ENCODE measurements at places on chromosomes 4 and X.

GRCh38 chrX:130100180-130100579 is 10.1 kb downstream of the ELF4 start:
- DNase-seq, result no peak

- no peak for DNase-seq
These were observed 383 bp downstream of the PCYT1B start for GRCh38 chrX:24646745-24647182.

- no peak for DNase-seq
These were observed 150.0 kb downstream of the PRKX start for GRCh38 chrX:3563451-3563850.

DNA sequence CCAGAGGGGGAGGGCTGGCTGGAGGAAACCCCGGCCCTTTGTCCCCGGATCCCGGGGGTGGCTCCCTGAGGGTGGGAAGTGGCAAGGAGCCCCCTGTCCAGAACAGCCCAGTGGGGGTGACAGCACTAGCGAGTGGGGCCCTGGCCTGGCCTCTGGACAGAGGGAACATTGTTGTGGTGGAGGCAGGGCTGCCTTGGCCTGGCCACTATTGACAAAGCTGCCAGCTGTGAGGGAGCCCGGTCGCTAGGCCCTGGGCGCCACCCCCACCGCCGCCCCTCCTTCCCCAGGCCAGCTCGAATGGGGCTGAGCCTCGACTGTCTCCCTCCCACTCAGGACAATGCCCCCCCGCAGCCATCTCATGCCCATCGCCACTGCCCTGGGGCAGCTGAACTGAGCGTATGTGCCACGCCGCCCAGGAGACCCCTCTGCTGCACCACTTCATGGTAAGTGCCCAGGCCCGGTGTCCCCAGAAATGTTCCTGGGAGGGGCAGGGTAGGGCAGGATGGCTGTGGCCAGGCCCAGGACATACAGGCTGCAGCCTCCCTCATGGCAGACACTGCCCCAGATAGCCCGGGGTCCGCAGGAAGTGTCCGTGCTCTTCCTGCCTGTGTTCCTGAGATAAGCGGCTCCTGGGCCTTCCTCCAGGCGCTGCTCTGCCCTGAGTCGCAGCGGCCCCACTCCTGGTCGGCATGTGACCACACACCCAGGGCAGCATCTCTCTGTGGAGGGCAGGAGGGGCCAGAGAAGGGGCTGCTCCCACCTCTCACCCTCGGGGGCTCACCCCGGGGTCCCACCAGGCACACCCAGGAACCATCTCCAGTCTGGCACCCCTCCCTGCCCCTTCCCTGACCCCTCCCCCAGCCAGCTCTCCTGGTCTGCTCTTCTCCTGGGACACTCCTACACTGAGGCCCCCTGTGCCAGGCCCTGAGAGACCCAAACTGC is 1.4 kb downstream of the PLXNB3 start:
- no peak for DNase-seq

DNA sequence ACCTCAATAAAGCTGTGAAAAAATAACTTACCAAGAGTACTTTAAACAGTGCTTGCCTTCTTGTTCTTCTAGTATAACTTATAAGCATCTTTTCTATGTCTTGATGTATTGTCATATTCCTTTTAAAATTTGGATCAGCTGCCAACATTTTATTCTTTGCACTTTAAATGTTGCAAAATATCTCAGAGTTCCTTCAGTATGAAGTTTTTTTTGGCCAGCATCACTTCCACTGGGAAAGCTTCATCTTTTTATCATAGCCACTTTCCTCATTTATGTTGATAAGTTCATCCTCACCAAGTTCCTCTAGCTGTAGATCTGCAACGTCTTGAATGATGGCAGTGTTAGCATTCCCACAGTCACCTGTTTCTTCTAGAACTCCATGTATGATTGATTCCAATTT is 24.2 kb downstream of the CXorf58 start:
- DNase-seq, result no peak

DNA sequence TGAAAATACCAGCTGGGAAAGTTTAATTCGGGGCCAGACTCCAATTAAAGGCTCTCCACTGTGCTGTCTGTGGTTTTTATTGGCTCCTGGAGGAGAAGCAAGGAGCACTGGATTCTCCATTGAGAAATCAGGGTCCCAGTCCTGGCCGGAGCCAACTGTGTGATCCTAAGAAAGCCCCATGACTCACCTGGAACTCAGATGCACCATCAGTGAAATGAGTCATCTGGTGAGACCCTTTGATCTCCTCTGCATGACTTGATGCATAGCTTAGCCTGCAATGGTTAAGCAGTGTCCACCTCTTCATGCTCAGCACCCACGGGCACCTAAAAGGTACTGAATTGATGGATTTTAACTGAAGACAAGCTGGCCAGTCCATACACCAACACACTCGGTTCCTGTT is 119.2 kb upstream of the VCX3B start:
- DNase-seq, result no peak

DNA sequence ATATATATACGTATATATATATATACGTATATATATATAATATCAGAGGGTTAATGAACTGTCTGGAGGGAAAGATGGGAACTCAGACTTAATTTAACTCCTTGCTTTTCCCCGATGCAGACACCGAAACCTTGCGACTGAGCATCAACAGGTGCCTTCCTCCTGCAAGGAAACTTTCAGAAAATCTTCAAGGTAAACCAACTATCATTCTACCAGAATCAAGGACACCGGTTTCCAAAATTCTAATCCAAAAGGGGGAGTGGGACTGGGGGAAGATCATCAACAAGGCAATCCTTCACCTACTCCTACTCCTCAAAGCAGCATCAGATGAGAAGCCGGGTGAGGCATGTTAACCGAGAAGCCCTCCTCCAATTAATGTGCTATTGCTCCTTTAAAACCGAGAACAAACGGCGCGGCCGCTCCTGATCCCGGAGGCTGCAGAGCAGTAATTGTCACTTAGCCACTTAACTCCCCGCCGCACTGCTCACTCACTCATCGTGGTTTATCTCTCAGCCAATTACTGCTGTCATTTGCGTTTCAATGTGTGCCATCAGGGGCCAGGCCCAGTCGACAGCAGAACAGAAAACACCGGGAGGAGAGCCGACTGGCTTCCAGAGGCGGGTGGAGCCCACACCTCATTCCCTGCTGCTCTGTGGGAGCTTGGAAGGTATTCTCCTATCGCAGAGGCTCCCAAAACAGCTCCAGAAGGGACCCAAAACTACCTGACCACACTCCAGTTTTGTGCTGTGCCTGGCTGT is 61.7 kb downstream of the MAML3 start:
- DNase-seq, result no peak
